ENCODE measurements at places on chromosomes 6 and 20.

DNA sequence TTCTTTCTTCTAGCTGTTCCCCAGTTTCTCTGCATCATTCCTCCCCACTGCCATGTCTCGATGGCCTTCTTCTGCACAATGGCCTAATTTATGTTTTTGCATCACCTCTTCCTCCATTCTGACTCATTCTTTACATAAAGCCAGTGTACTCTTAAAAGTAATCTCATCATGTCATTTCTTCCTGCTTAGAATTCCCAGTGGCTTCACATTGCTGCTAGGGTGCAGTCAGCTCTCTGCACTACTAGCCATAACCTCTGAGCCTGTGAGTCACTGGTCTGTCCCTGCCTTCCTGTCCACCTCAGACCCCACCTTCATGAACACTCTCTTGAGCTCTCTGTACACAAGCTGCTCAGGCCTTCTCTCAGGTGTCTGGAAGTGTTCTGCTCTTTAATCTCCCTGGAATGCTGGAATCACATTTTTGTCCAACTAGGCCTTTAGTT lies 24.1 kb upstream of the TRIM27 start:
- DNase-seq = no peak

DNA sequence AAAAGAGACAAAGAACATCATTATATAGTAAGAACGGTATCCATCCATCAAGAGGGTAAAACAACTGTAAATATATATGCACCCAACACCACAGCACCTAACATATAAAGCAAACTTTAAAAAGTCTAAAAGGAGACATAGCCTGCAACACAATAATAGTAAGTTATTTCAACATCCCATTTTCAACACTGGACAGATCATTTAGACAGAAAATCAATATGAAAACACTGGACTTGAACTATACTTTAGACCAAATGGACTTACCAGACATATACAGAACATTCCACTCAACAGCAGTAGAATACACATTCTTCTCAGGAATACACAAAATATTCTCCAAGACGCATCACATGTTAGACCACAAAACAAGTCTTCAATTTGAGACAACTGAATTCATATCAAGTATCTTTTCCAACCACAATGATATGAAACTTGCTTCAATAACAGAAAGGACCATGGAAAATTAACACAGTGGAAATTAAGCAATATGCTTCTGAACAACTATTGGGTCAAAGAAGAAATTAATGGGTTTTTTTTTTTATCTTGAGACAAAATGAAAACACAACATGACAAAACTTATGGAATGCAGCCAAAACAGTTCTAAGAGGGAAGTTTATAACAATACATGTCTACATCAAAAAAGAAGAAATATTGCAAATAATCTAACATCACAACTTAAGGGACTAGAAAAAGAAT lies 23.9 kb upstream of the ASF1A start:
- no peak for DNase-seq

- no peak for DNase-seq
These were observed 68.0 kb upstream of the HIVEP1 start for GRCh38 chr6:11944111-11944510.

- no peak for DNase-seq
These were observed 32.6 kb downstream of the MRPL14 start for GRCh38 chr6:44094403-44095242.

- DNase-seq = no peak
These were observed 12.7 kb downstream of the EDEM2 start for GRCh38 chr20:35134472-35134871.

- DNase-seq = no peak
These were observed 625.9 kb upstream of the FLRT3 start for GRCh38 chr20:14963262-14963663.

DNA sequence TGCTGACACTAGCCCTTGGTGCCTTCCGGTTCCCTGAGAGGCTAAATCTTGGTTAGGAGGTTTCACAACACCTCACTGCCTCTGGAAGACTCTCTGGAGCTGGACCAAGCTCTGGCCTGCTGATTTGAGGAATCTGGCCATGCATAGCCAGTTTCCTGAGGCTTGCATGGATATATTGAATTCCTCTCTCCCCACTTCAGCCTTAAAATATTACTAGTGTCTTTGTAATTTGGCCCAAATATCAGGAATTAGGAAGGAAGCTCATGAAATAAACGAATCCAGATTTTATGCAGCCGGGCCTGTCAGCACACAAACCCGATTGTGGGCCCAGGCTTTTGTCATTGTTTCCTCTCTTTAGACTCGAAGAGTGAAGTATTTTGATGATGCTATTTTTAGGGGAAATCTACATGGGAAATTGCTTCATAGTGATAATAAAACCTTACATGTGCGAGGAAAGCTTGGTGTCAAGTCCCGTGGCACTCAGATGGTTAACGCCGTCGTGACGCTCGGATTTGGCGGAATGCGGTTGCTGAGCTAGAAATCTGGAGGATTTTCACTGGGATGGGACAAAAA lies 144.4 kb downstream of the PHACTR3 start:
- DNase-seq = no peak

DNA sequence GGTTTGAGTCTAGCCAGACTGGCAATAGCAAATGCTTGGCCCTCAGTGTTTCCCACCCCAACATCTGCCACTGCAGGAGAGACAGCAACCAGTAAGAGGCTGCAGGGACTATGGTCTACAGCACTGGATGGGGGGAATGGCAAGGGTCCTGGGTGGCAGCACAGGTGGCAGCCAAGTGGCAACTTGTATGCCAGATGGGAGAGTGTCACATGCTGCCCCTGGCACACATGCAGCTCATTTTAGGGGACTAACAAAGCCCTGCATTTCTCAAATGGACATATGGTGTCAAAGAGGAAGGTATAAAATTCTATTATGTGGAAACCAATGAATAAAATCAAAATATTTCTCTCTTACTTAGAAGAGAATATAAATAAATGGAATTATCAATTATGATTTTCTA lies 298.7 kb upstream of the MARCKS start:
- no peak for DNase-seq

GRCh38 chr6:11055127-11055627 lies 11.1 kb upstream of the ELOVL2 start:
- no peak for DNase-seq

DNA sequence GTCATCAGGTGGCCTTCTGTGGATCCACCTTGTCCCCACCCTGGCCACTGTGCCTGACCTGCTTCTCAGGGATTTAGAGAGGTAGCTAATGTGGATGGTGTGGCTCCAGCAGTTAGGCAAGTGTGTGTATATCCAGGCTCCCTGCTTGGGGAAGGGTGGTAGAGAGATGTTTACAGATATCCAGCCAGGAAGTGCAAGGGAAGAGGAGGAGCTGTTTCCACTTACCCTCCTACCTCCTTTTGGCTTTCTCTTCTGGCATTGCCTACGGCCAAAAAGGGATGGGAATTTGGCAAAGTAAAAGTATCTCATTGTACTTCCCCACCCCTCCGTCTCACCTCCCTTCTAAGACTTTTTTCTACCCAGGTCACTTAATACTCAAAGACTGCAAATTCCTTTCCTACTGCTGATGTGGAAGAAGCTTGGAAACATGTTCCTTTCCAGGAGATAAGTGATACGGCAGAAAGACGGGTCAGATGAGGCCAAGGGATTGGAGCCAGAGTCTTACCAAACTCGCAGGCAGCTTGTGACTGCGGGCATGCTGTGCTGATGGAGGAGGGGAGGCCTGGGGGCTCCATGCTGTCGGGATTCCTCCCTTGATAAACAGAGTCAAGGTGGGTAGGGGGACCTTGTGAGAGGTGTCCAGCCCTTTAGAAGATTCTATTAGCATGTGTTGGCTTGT lies 253.4 kb downstream of the PRL start:
- no peak for DNase-seq

- DNase-seq = no peak
These were observed 12.6 kb upstream of the SLC17A5 start for GRCh38 chr6:73666393-73666792.

Measured in stimulated activated CD4-positive, alpha-beta T cell treated with anti-CD3 and anti-CD28 coated beads, Interleukin-12 subunit alpha, Interleukin-12 subunit beta, amount 100 ng/mL, for 24 hours (primary cell).